ENCODE measurements at places on chromosomes 7 and 10.

GRCh38 chr10:72953687-72954086, 919 bp downstream of the PLA2G12B start:
- DNase-seq = no peak

DNA sequence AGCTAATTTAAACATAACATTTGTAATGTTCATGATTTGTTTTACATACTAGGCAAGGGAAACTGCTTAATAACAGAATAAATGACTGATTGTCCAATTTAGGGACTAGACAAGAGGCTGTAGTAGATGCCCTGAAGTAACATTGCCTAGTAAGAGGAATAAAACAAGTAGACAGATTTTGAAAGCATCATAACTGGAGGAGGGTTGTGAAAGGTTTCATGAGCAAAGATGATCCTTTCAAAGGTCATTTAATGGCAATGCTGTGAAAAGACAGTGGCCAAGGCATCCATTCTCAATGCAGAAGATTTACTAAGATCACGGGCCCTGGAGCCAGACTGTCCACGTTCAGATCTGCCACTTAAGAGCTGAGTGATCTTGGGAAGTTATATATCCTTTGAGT, 44.8 kb upstream of the HHEX start:
- no peak for DNase-seq

GRCh38 chr7:75977743-75978142, 16.7 kb downstream of the TMEM120A start:
- DNase-seq = no peak

DNA sequence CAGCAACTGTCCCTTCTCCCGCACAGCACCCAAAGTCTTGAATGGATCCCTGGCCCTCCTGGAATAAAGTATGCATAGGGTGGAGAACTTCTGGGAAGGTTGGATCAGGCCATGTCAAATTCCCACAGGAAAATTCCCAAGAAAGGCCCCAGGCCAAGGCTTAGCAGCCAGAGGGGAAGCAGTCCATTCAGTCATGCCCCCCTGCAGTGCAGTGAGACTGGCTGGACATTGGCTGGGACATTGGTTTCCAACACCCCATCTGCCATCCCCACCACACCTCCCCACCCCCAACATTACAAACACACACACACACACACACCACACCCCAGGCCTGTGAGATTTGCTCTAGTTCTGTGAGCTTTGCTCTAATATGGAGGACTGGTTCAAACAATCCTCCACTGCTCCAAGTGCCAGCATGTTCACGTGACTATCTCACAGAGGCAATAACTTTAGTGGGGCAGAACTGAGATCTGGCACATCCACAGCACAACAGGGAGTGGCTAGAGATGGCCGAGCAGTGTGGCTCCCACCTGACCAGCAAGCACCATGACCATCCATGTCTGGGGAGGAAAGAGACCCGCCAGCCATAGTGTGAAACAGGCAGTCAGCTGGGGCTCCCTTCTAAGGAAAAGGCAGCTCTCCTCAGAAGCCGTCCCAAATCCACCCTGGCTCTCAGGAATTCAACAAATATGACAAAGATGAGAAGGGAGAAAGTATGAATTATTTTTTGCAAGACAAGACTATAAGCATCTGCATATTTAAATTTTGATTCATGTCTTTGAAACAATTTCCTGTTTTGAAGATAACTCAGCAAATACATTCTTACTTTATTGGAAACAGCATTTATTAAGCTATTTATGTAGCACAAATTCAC, 6.7 kb upstream of the FAM170B start:
- no peak for DNase-seq

DNA sequence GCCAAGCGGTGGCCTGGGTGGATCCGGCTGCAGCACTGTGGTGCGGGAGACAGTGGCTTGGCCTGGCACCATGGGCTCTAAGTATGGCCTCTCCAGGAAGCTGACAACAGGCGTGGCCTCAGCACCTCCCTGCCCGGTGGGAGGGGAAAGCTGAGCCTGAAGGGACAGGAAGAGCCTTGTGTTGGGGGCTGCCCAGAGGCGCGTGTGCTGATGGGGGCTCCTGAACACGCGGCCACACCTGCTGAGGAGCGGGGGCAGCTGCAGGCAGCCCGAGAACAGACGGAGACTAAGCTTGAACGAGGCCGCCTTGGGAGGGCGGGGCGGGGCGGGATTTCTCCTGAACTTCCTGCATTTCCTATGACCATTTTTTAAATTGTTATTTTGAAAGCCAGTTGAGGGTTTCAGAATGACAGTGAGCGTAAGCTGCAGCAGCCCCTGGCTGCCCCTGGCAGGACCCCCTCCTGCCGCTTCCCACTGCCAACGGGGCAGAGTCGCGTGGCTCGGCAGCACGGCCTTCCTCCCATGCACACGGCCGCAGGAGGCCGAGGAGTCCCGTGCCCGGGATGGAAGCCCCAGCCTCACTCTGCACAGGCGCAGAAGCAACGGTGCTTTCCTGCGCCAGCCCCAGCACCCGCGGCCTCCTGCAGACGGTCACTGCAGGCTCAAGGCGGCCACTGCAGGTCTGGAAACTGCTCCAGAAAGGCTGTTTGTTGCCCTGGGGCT, 43.2 kb downstream of the DPYSL4 start:
- DNase-seq = no peak

GRCh38 chr7:131090188-131090587, 237.5 kb upstream of the MKLN1 start:
- DNase-seq = no peak

DNA sequence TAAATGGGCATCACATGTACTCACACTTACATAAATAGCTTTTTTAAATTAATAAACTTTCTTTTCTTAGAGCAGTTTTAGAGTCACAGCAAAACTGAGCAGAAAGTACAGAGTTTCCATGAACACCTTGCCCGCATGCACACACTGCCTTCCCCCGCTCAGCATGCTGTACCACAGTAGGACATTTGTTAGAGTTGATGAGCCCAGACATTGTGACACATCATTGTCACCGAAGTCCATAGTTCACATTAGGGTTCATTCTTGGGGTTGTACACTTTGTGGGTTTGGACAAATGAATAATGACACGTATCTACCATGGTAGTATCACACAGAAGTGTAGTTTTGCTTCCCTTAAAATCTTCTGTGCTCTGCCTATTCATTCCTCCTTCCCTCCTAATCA, 23.7 kb downstream of the UBN2 start:
- DNase-seq = no peak

GRCh38 chr7:43942997-43943396, 16.8 kb downstream of the UBE2D4 start:
- DNase-seq = no peak

GRCh38 chr7:25846722-25847121, 305.3 kb upstream of the NFE2L3 start:
- DNase-seq = no peak

GRCh38 chr10:30092151-30092790, 32.9 kb upstream of the JCAD start:
- DNase-seq = peak; percentile 42

DNA sequence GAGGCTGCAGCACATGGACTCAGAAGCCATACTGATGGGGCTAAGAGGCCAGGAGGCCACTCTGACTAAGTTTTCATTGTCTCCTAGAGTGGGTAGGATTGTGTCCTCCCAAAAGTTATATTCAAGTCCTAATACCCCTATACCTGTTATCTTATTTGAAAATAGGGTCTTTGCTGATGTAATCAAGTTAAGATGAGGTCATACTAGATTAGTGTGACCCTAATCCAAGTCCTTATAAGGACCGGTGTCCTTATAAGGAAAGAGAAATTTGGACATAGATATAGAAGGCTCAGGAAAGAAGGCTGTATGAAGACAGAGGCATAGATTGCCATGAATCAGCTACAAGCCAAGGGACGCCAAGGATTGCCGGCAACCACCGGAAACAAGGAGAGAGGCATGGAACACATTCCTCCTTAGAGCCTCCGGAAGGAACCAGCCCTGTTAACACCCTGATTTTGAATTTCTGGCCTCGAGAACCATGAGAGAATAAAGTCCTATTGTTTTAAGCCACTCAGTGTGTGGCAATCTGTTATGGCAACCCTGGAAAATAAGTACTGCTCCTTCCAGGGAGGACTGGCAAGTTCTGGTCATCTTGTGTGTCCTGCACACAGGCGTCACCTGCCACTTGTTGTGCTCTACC, 157.0 kb downstream of the EMX2 start:
- no peak for DNase-seq

- DNase-seq = no peak
Observed at GRCh38 chr7:65239707-65240352, 133.8 kb upstream of the ZNF92 start.

DNA sequence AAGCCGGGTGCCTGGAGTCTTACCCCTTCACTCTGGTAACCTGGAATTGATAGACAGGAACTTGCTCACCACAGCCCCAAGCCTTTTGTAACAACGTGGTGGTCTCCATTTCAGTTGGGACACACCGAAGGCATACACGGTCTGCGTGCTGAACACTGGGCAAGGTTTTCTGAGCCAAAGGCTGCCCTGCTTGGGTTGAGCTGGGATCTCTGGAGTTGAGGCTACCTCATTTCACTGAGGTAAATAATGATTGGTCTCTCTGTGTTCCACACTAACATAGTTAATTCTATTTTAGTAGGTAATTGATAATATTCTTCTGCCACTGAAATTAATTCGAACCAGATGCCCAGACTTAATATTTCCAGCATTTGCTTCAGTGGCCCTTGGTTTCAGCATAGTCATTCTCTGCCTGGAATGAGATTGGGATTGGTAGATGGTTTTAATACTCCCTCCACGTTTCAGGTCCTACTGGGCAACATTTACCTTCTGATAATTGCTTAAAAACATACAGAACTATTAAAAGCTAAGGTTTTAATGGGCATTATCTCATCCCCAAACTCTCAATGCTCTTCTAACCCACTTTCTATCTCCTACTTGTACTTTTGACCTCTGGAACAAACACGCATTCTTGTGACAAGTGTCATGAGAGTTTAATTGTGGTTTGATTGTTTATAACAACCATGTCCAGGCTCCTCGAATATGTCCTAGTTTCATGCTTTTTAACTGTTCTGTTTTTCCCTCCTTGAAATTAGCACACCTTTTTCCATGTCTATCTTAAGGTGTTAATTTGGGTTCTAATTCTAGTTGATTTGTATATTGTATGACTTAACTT, 202.3 kb upstream of the KLF6 start:
- peak; percentile 1 for DNase-seq

DNA sequence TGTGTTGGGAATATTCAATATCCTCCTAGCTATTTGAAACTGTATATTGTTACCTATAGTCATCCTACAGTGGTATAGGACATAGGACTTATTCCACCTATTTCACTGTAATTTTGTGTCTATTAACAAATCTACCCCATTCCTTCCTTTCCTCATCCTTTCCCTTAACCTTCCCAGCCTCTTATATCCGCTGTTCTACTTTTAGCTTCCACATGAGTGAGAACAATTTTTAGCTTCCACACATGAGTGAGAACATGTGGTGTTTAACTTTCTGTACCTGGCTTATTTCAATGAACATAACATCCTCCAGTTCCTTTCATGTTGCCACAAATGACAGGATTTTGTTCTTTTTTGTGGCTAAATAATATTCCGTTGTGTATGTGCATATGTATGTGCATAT, 95.9 kb upstream of the FGL2 start:
- no peak for DNase-seq

- DNase-seq = no peak
Observed at GRCh38 chr10:34985823-34986222, 104.3 kb downstream of the CUL2 start.

DNA sequence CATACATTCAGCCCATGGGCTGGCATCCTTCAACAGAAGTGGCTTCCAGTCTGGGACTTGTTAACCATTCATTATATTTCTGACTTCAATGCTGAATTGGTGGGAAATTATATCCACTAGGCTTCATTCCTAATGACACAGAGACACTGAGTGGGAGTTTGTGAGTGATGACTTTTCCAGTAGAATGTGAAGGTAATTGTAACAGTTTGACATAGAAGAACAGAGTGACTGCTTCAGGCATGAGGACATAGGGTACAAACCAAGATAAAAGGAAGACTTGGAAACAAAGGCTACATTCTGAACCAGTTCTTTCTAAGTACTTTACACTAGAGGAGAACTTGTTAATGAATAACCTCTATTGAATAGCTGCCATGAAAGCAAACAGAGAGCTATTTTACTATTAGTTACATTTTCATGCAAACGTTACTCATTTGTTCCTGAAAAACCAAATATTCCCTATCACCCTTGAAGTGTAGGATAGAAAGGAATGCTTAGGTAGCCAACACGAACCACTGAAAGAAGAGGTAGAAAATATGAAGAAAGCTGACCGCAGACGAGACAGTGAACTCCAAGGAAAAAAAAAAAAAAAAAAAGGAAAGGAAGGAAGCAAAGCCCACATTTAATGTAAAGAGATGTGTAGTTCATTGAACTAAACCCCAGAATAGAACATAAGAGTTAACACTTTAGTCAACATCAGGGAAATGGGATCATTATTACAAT, 237.0 kb upstream of the SEMA3C start:
- peak; percentile 37 for DNase-seq

DNA sequence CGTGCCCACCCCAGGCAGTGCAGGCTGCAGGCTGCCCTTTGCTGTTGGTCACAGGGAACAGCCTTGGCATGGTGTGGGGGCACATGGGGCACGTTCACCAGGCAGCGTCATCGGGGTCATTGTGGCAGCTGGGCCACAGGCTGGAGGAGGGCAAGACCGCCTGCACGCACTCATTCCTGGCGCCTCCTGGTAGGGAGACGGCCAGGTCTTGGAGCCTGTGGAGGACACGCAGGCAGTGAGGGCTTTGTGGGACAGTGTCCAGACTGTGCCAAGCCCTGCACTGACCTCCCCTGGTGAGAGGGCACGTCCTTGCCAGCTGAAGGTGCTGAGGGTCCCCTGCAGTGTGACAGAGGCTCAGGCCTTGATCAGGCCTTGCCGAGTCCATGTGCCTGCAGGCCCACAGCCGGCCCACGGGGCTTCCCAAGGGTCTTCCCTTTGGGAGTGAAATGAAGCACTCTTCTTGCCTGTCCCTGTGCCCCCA, 76.4 kb downstream of the NKX6-2 start:
- no peak for DNase-seq

DNA sequence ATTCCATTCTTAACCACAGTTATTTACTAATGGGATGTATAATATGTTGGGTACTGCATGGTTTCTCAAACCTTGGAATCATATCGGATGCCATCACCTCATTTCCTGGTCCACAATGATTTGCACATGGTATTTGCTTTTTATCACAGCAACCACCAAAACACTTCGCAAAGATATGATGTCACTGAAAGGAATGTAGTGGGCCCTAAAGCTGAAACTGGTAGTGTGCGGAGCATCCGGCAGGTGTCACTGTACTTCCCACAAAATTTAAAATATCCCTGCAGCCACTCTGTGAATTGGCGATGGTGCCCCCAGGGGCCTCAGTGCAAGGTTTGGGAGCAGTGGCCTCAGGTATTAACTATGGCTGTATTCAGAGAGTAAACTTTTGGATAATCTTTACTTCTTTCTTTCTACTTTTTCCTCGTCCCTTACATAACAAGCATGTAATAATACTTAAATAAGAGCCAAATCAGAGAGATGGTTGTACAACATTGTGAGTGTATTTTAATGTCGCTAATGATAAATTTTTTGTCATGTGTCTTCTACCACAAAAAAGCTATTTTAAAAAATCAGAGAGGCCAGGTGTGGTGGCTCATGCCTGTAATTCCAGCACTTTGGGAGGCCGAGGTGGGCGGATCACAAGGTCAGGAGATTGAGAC, 66.2 kb downstream of the FAM241B start:
- DNase-seq = peak; percentile 92

GRCh38 chr10:116113721-116114501, 159.1 kb downstream of the GFRA1 start:
- no peak for DNase-seq

GRCh38 chr7:121576148-121576917, 180.2 kb upstream of the FAM3C start:
- no peak for DNase-seq
